ENCODE measurements at places on chromosomes 3 and 15. TPM values are rescaled to one million over a fixed set of nuclear protein-coding genes. Genes with fewer than 3 reads are reported as not detected.
A peak's percentile ranks its signal among the peaks of the same experiment; 100 is the strongest.

DPPA4 gene
- not detected for total RNA-seq

- H3K36me3 ChIP-seq, result no peaks in the 10 kb centered on the region
- no peaks in the 10 kb centered on the region for H3K4me1 ChIP-seq
- H3K4me3 ChIP-seq, result no peak overlapping the region
These were observed 631.0 kb upstream of the GRM7 start for GRCh38 chr3:6229778-6230410.

DNA sequence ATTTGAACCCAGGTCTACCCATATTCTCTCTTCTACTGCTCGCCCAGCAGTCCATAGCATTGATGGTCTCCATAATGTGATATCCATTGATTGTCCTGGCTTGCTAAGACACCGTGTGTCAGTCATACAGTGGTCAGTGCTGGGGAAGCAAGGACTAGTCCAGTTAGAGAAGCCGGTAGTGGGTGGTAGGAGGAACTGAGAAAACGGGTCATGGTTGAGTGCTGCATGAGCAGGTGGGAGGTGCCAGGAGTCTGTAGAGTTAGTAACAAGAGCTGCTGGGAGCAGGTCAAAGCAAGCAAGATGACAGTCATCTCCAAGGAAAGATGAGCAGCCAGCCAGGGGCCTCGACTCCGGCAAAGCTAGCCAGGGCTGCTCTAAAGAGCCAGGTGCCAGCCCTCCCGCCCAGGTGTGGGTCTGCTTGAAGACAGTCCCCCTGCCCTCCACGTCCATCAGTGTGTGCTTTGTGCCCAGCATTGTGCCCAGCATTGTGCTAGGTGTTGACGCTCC lies 29.5 kb upstream of the USP3 start:
- no peaks in the 10 kb centered on the region for H3K27me3 ChIP-seq
- H3K36me3 ChIP-seq, result no peaks in the 10 kb centered on the region
- peak; percentile 53 for DNase-seq
- peaks cover 57% of the 10 kb centered on the region for H3K4me1 ChIP-seq

GRCh38 chr15:28888302-28888894 lies 2.6 kb downstream of the APBA2 start:
- DNase-seq, result no peak
- H3K4me1 ChIP-seq, result peaks cover 52% of the 10 kb centered on the region

DNA sequence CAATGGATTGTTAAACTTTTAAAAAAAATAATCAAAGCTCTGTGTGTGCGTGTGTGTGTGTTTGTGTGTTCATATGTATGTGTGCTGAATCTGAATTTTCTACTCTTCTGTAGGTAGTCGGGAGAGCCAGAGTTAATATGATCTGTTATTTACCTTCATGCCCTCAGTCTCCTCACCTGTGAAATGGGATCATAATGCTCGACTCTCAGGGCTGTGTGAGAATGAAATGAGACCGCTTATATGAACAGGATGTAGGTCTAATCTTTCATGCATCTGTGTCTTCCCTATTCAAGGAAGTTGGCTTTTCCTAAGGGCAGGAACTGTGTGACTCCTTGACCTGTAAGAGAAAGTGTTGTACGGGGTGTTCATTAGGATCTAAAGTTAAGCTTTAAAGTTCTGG lies 182.2 kb downstream of the RPLP1 start:
- DNase-seq, result no peak
- H3K4me3 ChIP-seq, result no peak overlapping the region

DNA sequence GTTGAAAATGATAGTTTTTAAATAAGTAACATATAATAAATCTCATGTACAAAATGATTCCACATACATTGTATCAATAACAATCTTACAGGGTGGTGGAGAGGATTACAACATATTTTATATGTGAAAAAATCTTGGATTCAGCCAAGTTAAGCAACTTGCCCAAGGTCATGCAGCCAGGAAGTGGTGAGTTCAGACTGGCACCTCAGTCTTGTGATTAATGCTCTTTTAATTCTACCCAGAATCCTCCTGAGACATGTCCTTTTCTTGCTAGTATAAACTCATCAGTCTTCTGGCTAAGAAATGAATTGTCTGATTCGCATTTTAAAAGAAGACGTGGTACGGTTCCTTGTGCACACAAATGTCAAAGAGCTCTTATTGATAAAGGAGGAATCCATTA lies 4.5 kb upstream of the MYRIP start:
- H3K27me3 ChIP-seq, result peaks cover 23% of the 10 kb centered on the region
- peaks cover 7% of the 10 kb centered on the region for H3K4me1 ChIP-seq
- DNase-seq, result no peak
- H3K27ac ChIP-seq, result no peak overlapping the region
- no peaks in the 10 kb centered on the region for H3K36me3 ChIP-seq

DNA sequence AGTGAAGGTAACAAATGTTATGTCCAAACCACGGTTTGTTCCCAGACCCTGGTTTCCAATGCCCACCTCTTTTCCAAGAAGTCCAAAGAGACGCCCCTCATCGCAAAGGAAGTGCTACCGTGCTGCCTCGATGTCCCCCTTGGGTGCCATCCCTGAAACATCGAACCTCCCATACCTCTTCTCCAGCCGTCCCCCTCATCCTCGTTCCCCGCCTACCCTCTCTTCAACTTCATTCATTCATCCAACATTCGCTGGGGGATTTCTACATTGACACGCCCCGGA lies 467 bp downstream of the TIPIN start:
- H3K27me3 ChIP-seq, result no peaks in the 10 kb centered on the region
- peak overlapping the region; percentile 93 for H3K4me3 ChIP-seq

DNA sequence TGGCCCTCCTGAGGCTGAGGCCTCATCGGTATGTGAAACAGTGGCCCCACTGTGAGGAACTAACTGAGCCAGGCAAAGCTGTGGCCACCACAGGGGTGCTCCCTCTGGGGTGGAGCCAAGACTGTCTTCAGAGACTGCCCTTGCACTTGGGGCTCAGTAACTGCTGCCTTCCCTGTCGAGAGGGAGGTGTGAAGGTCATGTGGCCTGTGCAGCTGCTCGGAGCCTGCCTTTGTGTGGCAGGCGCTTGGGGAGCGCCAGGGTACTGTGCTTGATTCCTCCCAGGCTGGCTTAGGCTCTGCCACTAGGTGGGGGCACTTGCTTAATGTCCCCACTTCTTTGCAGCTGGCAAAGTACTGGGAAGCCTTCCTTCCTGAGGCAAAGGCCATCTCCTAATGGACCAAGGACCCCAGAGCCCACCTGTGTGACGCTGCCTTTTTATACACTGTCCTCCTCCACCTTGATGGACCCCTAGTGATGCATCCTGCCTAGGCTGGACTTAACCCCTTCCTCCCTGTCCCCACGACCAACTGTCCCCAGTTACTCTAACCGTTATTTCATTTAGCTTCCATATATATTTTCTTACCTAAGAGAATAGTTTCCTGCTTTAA lies 14.2 kb upstream of the SNX22 start:
- no peaks in the 10 kb centered on the region for H3K27me3 ChIP-seq
- no peak overlapping the region for H3K27ac ChIP-seq
- peaks cover 21% of the 10 kb centered on the region for H3K36me3 ChIP-seq
- no peak overlapping the region for H3K4me3 ChIP-seq
- DNase-seq, result no peak
- H3K4me1 ChIP-seq, result no peaks in the 10 kb centered on the region

GRCh38 chr3:151562891-151563290 lies 102.0 kb upstream of the IGSF10 start:
- H3K27ac ChIP-seq, result no peak overlapping the region
- no peaks in the 10 kb centered on the region for H3K4me1 ChIP-seq
- H3K27me3 ChIP-seq, result peaks cover 1% of the 10 kb centered on the region

NR1I2 gene
- 0.39 TPM for total RNA-seq

FILIP1L gene
- 0.17 TPM for total RNA-seq

DNA sequence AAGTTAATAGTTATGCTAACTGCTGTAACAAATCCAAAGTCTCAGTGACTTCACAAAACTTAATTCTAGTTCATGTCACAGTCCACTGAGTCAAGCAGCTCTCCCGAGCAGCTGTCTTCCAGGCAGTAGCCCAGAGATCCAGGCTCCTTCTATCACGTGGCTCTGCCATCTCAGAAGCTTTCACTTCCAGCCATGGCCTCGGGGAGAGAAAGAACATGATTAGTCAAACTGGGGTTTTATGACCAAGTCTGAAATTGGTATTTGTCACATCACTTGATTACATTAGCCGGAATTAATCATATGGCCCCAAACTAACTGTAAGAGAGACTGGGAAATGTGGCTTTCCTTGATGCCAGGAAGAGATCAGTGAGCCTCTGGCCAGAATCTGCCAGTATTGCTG lies 70.2 kb upstream of the DGKG start:
- peaks cover 15% of the 10 kb centered on the region for H3K4me1 ChIP-seq
- H3K36me3 ChIP-seq, result no peaks in the 10 kb centered on the region
- H3K27ac ChIP-seq, result no peak overlapping the region
- peaks cover 1% of the 10 kb centered on the region for H3K27me3 ChIP-seq
- no peak overlapping the region for H3K4me3 ChIP-seq

- no peaks in the 10 kb centered on the region for H3K36me3 ChIP-seq
- no peak overlapping the region for H3K4me3 ChIP-seq
- H3K27me3 ChIP-seq, result no peaks in the 10 kb centered on the region
- H3K27ac ChIP-seq, result no peak overlapping the region
- peaks cover 4% of the 10 kb centered on the region for H3K4me1 ChIP-seq
These were observed 34.4 kb downstream of the SYNM start for GRCh38 chr15:99139276-99139675.

DNA sequence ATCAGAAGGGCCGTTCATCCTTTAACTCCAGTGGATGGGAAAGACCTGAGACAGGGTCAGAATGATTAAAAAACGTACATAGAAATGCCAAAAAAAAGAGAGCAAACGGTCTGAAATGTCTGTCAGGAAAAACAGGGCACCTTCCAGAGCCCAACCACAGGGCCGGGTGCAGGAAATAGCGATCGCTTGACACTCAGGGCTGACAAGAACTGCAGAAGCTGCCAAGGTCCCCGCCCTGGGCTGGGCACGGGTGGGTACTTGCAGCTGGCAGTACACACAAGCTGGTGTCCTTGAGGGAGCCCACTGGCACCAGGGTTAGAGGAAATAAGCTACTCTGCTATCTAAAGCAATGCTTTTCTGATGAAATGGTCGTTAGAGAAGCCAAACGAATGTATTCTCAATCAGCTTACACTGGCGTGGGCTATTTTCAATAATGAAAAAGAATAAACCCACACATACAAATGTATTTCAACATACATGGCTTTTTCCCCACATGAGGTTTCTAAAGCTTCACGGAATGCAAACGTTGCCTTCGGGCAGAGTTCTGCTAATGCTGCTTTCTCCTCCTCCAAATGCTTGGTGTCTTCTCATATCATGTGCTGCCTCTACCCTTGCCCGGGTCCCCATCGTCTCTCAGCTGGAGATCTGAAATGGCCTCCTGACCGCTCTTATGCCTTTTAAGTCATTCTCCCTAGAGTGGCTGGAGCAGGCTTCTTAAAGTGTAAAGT lies 15.6 kb downstream of the FRMD4B start:
- peak; percentile 21 for DNase-seq
- peaks cover 20% of the 10 kb centered on the region for H3K4me1 ChIP-seq
- no peaks in the 10 kb centered on the region for H3K36me3 ChIP-seq
- H3K27me3 ChIP-seq, result no peaks in the 10 kb centered on the region
- no peak overlapping the region for H3K27ac ChIP-seq

NAALADL2 gene
- not detected for total RNA-seq

DNA sequence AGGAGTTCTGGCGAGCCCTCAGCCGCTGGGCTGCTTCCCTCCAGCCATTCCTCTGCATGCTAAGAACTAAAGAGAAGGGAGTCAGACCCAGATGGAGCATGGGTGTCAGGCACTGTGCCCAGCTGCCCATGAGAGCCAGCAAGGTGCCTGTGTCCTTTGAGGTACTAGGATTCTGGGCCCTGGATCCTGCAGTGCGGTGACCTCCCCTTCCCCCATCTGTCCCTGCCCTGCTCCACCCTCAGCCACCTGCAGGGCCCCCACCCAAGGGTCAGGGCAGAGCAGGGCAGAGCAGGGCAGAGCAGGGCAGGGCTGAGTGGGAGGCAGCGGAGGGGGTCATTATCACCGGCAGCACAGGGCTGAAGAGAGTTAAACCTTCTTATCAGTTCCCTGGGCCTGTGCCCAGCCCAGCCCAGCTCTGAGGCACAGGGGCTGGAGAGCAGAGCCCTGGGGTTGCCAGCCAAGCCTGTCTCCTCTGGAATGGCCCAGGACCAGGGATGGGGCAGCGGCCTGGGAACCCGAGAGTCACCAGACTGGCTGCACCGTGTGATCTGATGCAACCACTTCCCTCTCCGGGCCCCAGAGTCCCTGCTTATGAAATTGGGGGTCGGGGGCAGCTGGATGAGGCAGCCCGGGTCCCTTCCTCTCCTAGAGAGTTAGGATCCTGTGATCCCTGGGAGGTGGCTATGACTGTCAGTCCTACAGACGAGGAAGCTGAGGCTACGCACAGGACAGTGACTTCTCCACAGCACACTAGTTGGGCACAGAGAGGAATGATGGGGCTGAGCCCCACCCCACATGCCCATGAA lies 17.3 kb downstream of the ZDHHC19 start:
- H3K36me3 ChIP-seq, result no peaks in the 10 kb centered on the region
- H3K27ac ChIP-seq, result peak overlapping the region; percentile 86
- H3K4me1 ChIP-seq, result peaks cover 46% of the 10 kb centered on the region
- H3K4me3 ChIP-seq, result no peak overlapping the region

DNA sequence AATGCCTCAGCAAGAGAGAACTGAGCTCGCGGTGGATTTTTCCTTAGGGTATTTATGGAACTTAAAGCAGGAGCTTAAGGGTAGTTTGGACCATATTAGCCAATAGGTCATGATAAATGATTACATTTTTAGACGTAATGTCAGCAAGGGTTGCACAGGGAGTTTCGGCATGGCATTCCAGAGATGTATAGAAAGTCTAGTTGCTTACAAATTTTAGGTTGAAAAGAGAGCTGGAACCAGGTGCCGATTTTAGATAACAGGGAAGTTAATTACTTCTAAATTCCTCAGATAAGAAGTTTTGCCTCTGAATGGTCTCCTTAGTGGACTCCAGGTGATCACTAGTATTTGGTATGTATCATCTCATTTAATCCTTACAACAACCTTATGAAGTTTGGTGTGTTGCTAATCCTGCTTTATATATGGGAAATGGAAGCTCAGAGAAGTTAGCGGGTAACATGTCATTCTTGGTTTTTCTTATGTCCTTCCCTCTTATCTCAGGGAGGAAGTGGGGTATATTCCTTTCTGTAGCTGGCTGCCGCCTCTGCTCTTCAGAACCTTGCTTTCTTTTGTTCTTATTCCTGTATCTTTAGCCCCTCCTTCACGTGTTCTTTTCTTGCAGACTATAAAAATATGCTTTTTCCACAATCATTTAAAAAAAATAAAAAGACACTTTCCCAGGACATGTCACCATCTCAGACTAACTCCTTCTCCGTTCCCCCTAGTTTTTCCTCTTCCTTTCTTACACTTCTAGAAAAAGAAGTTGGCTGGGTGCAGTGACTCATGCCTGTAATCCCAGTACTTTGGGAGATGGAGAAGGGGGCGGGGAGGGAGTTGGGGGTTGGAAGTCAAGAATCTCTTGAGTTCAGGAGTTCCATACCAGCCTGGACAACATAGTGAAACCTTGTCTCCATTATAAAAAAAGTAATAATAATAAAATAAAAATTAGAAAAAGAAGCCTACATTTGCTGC lies 25.7 kb downstream of the IQGAP1 start:
- peak overlapping the region; percentile 50 for H3K27ac ChIP-seq
- H3K4me3 ChIP-seq, result no peak overlapping the region
- DNase-seq, result no peak
- H3K4me1 ChIP-seq, result peaks cover 78% of the 10 kb centered on the region

GRCh38 chr15:58348095-58348812 lies 83.5 kb upstream of the LIPC start:
- H3K27ac ChIP-seq, result no peak overlapping the region
- no peak overlapping the region for H3K4me3 ChIP-seq
- peaks cover 2% of the 10 kb centered on the region for H3K4me1 ChIP-seq
- no peak for DNase-seq
- no peaks in the 10 kb centered on the region for H3K36me3 ChIP-seq
- peaks cover 2% of the 10 kb centered on the region for H3K27me3 ChIP-seq

- no peaks in the 10 kb centered on the region for H3K4me1 ChIP-seq
- DNase-seq, result no peak
- no peak overlapping the region for H3K4me3 ChIP-seq
- no peak overlapping the region for H3K27ac ChIP-seq
These were observed 152.3 kb upstream of the STAC start for GRCh38 chr3:36227980-36228379.
